ENCODE measurements at places on chromosomes 4 and X.
A peak's percentile ranks its signal among the peaks of the same experiment; 100 is the strongest.

DNA sequence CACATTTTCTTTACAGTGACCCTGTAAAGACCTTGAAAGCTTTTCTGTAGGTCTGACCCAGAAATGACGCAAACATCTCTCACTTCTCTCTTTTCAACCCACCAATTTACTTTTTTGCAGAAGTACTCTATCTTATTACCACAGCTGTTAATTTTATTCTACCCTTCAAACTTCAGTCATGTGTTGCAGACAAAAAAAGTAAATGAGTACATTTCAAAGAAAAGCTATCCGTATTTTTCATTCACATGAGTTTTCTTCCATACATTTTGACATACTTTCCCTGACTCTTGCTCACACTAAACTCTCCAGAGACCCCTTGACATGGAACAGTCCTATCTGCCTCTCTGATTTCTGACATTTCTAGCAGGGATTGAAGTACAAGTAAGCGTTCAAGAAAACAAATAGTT lies 51.7 kb downstream of the SLC7A11 start:
- peak; percentile 85 for DNase-seq

GRCh38 chrX:69066966-69067525 lies 98.2 kb downstream of the PJA1 start:
- DNase-seq, result no peak

DNA sequence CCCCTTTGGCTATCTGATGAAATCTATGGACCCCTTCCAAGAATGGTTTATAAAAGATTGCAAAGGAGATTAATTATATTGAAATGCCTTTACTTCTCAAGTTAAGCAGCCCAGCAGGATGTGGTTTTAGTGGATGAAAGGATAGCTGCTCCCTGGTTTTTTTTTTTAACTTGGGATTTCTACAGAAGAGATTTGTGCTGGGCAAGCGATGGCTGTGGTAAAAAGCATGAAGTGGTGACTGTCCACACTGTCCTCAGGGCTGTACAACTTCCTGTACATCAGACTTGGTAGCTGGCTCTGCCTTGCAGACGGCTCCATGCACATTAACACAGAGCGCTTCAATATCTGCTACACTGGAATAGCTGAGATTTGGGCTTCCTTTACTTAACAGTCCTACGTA lies 321.7 kb downstream of the DHX15 start:
- DNase-seq, result no peak

GRCh38 chrX:111200327-111200726 lies 70.0 kb downstream of the CAPN6 start:
- DNase-seq, result no peak

GRCh38 chr4:10925996-10926395 lies 241.4 kb upstream of the CLNK start:
- DNase-seq, result no peak

DNA sequence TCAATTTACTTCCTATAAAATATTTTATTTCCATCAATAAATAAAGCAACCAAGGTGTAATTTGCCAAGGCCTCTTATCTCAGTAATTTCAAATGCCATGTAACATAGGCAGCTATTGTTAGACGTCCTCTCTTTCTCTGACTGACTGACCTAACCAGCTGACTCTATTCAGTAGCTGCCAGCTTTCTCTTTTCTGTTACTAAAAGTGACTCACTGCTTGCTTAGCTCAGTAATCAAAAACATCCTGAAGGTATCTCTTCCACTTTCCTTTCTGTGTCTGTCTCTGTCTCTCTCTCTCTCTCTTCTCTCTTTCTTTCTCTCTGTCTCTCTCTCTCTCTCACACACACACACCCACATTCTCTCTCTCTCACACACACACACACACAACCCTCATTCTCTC lies 134.2 kb downstream of the SPOCK3 start:
- DNase-seq, result no peak

DNA sequence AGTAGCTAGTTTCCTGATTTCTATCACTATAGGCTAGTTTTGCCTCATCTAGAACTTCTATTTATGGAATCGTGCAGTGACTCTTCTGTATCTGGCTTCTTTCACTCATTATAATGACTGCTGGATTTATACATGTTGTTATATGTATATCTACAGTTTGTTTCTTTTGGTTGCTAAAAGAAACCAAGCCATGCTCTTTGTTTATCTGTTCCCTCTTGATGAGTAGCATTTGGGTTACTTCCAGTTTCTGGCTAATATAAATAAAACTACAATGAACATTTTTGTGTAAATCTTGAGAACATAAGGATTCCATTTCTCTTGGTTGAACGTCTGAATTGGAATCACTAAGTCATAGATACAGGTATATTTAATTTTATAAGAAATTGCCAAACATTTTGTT lies 73.9 kb downstream of the ARHGAP24 start:
- DNase-seq, result no peak

DNA sequence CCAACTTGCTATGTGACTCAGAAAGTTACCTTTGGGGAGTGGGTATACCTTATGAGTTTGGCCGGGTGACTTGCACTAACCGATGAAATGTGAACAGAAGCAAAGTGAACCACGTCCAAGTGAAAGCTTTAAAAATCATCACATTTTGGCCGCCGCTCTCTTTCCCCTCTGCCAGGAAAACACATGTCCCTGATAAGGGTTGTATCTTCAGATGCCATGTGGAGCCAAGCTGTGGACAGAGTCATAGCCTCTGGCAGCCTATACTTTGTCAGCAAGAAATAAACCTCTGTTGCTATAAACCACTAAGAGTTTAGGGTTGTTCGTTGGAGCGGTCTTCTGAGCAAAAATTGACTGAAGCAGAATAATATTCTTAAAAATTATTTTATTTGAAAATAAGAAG lies 92.3 kb downstream of the PRDM5 start:
- DNase-seq, result peak; percentile 87

GRCh38 chr4:42605264-42605663 lies 51.6 kb downstream of the ATP8A1 start:
- DNase-seq, result no peak

GRCh38 chrX:78653118-78653822 lies 5.9 kb downstream of the RTL3 start:
- DNase-seq, result peak; percentile 58

- no peak for DNase-seq
These were observed 680.1 kb upstream of the GRIA3 start for GRCh38 chrX:122504026-122504425.

GRCh38 chr4:141657550-141658250 lies 21.3 kb downstream of the IL15 start:
- DNase-seq, result peak; percentile 39

DNA sequence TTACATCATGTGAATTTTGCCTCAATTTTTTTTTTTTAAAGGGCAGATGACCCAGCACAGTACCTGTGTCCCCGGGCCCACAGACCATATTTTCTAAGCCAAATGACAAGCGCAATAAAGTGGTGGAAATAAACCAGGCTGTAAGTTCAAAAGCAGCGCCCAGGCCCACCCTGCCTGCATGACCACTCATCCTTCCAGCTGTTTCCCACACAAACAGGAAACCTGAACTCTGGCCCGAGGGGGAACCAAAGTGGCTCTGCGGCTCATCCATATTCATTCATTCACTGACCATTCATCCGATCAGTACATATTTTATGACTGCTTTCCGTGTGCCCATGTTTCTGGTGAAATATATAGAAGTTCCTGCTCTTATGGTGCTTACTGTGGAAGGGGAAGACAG lies 33.7 kb upstream of the CRMP1 start:
- no peak for DNase-seq

DNA sequence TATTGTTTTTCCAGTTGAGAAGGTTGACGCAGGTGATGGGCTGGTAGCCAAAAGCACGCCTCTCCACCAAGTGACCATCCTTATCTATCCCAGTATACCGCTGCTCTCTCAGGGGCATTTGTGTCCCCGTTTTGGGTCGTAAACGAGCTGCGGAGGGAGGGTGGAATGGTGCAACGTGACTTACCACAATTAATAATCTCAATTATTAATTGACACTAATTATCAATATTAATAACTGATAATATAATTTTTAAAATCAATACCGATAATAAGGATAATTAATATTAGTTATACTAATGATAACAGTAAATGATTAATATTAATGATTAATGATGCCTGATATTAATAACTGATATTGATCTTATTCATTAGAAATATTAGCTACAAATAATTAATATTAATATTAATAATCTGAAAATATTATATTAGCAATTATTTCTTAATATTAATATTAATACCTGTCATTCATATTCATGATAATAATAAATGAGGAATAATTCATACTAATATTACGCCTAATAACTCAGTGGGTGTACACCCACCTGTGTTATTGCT lies 56.1 kb downstream of the OTOP1 start:
- no peak for DNase-seq

DNA sequence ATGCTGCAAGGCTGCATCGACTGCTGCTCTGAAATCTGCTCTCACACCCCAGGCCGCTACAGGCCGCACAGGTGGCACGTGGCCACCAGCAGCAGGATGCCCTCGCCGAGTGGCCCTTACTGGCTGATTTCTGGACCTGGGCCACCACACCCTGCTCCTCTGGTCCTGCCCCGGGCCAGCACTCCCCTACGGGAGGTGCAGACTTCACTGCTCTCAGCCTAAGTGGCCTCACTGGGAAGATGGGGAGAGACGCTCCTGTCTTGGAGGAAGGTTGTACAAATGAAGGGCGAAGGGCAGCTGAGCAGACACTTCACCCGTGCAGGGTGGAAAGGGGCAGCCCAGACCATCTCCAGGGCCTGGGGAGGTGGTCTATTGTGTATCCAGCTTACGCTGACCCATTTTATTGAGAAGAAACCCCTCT lies 72.5 kb downstream of the ACOX3 start:
- no peak for DNase-seq

GRCh38 chr4:58061967-58062366 lies 951.8 kb upstream of the IGFBP7 start:
- DNase-seq, result peak; percentile 4

GRCh38 chr4:85788604-85789003 lies 313.7 kb downstream of the ARHGAP24 start:
- DNase-seq, result no peak

GRCh38 chr4:103496800-103497199 lies 223.0 kb downstream of the TACR3 start:
- no peak for DNase-seq

GRCh38 chrX:30791296-30792278 lies 97.5 kb downstream of the TAB3 start:
- no peak for DNase-seq

DNA sequence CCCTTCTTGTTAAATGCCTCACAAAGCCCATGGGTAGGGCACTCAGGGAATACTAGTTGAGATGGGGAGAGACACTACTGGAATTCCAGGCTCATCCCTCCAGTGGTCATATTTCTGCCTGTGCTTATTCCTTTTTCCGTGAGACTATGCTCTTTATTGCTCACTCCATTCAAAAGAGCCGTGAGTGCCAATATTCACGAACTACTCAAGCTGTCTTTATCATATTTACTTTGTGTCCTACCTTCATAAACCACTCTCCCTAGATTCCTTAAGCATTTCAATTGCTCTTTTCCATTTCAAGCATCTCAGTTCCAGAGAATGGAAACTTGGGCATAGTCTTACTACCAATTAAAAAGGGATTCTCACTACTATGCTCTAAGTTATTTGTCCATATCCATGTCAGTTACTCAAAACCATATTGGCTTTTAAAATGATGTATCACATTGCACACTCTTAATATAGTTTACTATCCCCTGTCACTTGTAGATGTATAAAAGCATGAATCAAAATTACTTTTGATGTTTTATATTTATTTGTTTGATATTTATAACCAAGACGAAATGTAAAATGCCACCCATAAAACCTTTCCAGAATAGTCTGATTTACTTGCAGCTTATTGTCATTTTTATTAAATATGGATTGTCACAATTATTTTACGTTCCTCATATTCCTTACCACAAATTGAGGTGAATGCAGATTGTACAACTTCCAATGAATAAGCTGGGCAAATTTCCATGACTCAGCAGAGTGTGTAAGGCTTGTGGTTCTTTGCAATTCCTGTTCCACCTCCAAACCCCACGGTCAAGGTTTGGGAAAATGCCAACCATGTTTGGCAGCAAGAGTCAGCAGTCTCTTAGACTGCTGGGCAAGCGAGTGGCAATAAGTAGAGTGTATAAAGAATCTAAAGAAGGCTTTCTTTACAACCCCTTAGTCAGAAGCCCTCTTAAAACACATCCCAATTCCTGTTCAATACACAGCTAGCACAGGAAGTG lies 24.4 kb downstream of the ENOX2 start:
- DNase-seq, result peak; percentile 42

All from common myeloid progenitor, CD34-positive (primary cell).